ENCODE measurements at places on chromosomes 2 and 18.

DNA sequence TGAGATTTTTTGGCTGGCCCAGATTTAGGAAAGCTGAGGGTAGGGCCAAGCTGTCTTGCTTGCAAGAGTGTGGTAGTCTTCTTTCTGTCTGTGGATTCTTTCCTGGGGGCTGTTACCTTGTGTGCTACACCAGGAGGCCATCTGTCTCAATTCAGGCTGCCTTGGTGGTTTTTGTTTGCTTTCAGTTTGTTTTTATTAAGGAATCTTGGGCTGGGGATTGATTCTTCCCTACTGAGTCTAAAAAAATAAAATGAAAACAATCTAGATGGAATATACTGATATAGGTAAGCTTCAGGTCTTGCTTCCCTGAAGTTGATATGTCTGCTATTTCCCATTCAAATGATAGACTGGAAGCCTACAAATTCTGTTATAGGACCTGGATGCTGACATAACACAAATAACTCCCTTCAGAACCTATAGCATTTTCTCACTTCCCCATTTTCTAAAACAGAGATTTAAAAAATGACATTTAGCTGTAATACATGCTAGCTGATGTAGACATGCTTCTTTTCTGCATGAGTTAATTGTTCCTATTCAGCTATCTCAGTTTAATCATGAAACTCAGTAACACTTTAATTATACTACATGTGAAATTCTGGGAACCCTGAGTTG lies 5.3 kb downstream of the LHCGR start:
- no peak for DNase-seq

- DNase-seq = no peak
Observed at GRCh38 chr2:61575447-61575859, 37.3 kb upstream of the XPO1 start.

GRCh38 chr18:44651918-44652572 lies 28.6 kb upstream of the SETBP1 start:
- DNase-seq = no peak

GRCh38 chr2:85291425-85292023 lies 36.3 kb downstream of the TGOLN2 start:
- DNase-seq = no peak

DNA sequence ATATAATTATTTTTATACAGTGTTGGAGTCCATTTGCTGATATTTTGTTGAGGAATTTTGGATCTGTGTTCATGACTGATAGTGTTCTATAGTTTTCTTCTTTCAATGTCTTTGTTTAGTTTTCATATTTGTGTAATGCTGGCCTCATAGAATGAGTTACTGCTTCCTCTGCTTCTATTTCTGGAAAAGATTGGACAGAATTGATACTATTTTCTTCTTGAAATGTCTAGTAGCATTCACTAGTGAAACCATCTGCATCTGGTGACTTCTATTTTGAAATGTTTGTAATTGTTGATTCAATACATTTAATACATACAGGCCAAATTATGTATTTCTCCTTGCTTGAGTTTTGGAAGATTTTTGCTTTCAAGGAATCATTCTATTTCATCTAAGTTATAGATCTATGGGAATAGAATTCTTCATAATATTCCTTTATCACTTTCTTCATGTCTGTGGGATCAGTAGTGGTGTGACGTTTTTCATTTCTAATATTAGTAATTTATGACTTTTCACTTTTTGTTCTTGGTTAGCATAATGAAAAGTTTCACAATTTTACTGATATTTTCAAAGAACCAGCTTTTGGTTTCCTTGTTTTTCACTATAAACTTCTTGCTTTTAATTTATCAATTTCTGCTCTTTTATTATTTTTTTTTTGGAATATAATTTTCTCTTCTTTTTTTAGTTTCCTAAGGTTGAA lies 509.9 kb upstream of the VRK2 start:
- DNase-seq = no peak

DNA sequence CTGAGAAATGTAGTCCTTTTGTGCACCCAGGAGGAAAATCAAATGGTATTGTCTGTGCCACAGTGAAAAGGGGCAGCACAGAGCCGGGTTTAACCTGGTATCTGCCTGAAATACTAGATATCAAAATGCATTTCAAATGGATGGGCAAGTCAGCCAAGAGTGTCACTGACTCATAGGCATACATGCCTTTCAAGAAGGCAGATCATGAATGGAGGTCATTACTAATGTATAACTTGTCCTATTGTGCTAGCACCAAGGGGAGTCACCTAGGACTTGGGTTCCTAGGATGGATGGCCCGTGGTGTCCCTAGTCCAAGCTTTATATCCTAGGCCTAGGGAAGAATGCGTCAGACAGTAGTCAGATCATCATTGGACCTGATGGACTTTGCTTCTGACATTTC lies 49.9 kb downstream of the TCF7L1 start:
- DNase-seq = no peak

GRCh38 chr2:100887713-100888495 lies 68.0 kb downstream of the NPAS2 start:
- no peak for DNase-seq

DNA sequence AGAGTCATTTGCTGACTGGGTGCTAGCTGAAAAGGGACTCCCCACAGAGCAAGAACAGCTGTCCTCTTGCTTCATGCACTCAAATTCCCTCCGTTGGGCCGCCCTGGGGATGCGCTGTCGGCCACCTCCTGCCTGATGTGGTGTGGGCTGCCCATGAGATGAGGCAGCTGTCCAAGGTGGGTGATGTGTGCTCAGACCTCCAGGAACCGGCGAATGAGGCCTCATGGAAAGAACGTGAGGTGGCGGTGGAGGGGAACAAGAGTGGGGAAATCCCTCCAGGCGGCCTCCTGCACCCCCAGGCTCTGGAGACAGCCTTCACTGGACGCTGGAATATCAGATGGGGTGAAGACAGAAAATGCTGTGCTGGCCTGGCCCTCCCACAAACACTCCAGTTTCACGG lies 79.8 kb downstream of the LONRF2 start:
- no peak for DNase-seq

DNA sequence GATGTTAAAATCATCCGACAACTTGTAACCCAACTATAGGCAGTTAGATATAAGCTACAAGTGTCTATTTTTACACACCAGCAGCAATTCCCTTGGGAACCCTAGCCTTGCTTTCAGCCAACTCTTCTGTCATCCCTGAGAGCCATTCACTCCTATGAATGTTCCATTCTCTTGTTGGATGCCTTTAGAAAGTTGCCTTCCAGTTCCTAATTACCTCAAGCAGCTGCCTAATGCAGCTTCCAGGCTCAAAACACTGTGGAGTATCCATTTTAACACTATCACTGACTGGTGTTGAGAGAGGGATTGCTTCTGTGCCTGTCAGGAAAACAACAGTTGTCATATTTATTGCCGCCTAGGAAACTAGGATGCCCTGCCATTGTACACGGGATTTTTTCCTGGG lies 402.0 kb upstream of the ACVR2A start:
- DNase-seq = no peak

- no peak for DNase-seq
Observed at GRCh38 chr2:109295781-109296117, 166.7 kb downstream of the SH3RF3 start.

GRCh38 chr2:84314901-84315330 lies 144.2 kb downstream of the SUCLG1 start:
- peak; percentile 20 for DNase-seq

DNA sequence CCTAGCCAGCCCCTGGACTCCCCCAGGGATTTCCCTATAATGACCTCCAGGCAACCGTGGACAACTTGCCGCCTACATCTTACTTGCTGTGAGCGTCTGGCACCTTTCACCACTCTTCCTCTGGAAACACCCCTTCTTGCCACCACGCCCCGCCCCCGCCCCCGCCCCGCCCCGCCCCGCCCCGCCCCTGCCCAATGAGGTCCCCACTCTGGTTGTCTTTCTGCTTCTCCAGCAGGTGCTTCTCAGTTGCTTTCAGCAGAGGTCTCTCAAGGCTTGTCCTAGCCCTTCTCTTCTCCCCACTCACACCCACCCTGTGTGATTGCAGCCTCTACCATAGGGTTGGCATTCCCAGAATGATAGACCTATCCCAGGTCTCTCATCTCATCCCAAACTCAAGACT lies 214.5 kb downstream of the EN1 start:
- DNase-seq = no peak

DNA sequence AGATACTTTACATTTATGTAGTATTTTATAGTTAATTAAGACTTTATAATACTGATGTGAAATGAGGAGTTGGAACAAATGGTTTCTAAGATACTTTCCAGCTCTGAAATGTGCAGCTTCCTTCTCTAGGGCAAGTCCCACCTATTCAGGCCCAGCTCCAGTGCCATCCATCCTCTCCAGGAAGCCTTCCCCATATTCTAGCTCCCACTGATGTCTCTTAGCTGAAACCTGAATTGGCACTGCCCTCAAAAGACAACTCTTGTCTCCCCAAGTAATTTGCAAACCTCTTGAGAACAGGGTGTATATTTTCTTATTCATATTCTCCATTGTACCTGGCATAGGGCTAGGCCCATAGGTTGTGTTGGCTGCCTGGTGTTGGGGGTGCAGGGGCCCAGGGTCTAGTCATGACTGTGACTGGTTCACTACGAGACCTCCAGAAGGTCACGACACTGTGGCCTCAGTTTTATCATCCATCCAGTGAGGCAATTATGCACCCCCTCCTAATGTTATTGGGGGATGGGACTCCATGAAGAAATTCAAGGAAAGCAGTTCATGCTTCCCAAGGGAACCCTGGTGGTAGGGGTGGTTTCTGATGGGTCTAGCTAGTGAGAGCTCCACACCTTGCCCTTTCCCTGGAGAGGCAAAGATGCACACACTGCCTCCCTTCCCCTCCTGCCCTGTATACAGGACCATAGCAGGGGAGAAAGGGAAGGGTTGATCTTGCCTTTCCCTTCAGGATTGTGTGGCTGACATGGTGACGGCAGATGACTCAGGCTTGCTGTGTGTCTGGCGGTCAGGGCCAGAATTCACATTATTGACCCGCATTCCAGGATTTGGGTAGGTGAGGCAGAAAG lies 2.8 kb downstream of the WDR54 start:
- DNase-seq = no peak

GRCh38 chr2:164073101-164074074 lies 337.6 kb upstream of the FIGN start:
- no peak for DNase-seq

- DNase-seq = no peak
Observed at GRCh38 chr2:12507295-12507694, 209.4 kb upstream of the TRIB2 start.

GRCh38 chr2:209533391-209533790 lies 109.5 kb downstream of the MAP2 start:
- no peak for DNase-seq

GRCh38 chr2:26317377-26318105 lies 28.4 kb upstream of the SELENOI start:
- no peak for DNase-seq

- peak; percentile 62 for DNase-seq
Observed at GRCh38 chr2:27844821-27845255, 45.3 kb downstream of the RBKS start.

DNA sequence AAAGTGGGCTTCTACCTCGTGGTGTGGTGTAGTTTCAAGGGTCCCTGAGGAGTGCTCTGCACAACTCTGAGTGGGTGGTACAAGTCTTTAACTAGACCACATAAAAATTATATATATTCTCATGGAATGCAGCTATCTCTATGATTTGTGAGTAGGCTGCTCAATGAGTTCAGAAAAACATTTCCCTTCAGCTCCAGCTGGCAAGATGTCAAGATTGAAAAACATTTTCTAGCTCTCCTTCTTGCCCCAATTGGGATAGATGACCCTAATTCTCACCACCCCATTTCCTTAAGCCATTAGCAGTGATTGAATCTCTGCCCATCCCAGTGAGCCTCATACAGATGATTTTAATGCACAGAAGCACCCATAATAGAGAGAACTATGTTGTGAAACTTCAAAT lies 28.3 kb upstream of the SP3 start:
- DNase-seq = no peak

DNA sequence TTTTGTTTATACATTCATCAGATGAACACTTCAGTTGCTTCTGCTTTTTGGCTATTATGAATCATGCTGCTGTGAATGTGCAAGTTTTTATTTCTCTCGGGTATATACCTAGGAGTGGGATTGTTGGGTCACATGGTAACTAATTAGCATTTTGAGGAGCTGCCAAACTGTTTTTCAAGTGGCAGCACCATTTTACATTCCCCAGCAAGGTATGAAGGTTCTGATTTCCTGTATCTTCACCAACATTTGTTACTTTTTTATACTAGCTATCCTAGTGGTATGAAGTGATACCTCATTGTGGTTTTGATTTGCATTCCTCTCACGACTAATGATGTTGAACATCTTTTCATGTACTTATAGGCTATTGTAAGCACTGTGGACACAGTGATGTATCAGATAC lies 53.9 kb downstream of the DYNC1I2 start:
- no peak for DNase-seq

GRCh38 chr18:59916746-59917145 lies 16.9 kb downstream of the PMAIP1 start:
- no peak for DNase-seq

DNA sequence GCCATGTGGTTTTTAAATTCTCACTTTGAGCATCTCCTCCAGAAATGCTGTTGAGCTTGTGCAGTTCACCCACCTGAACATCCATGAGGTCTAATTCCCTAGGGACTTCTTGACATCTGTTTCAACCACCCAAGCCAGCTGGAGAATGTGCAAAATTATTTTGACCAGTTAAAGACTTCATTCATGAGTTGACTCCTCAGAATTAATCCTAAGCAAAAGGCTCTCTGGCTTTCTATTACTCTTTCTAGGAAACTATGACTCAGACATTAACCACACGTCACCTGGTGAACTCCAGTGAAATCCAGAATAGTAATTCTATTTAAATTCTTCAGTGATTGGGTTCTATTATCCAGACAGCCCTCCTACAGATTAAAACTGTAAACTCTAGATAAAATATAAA lies 247.5 kb downstream of the NBAS start:
- peak; percentile 3 for DNase-seq

DNA sequence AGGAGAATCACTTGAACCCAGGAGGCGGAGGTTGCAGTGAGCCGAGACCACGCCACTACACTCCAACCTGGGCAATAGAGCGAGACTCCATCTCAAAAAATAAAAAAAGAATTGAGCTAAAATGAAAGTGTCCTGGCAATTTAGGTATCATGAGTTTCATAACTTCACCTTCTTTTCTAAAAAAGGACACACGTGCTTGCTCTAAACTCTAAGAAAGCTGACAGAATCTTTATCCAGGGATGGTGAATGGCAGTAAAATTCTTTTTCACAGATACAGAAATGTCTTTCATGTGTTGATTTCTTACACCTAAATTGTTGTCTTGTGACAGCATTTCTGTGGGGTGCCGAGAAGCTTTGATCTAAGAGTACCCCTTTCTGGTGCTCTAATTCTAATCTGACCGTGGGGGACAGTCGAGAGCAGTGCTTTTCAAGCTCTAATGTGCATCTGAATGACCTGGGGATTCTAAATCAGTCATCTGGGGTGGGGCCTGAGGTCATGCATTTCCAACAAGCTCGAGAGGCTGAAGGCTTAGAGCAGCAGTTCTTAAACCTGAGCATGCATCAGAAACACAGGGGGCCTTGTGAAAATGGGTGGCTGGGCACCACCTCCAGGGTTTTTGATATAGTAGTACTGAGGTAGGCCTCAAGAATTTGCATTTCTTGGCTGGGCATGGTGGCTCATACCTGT lies 42.1 kb upstream of the REL start:
- no peak for DNase-seq

Measured in DMS 273 treated with DMSO at 0.1 percent for 48 hours (cell line).